IMR-90 (cell line): ENCODE measurements at places on chromosomes 7 and 10.

DNA sequence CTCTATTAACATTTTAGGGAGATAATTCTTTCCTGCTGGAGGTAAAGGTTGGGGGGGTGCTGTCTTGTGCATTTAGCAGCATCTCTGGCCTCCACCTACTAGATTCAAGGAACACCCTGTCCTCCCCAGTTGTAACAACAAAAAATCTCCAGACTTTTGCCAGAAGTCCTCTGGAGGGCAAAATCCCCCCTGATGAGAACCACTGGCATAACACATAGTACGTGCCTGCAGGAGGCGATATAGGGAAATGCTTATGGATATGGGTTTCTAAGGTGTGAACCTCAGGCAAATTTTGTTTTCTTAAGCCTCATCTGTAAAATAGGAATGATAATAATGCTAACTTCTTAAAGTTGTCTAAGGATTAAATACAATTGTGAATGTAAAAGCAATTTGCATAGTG is 2.9 kb upstream of the OSBPL3 start:
- DNase-seq = no peak
- peaks cover 4% of the 10 kb centered on the region for H3K4me1 ChIP-seq
- H3K27ac ChIP-seq = no peak overlapping the region
- H3K27me3 ChIP-seq = no peaks in the 10 kb centered on the region
- no peak overlapping the region for H3K4me3 ChIP-seq

DNA sequence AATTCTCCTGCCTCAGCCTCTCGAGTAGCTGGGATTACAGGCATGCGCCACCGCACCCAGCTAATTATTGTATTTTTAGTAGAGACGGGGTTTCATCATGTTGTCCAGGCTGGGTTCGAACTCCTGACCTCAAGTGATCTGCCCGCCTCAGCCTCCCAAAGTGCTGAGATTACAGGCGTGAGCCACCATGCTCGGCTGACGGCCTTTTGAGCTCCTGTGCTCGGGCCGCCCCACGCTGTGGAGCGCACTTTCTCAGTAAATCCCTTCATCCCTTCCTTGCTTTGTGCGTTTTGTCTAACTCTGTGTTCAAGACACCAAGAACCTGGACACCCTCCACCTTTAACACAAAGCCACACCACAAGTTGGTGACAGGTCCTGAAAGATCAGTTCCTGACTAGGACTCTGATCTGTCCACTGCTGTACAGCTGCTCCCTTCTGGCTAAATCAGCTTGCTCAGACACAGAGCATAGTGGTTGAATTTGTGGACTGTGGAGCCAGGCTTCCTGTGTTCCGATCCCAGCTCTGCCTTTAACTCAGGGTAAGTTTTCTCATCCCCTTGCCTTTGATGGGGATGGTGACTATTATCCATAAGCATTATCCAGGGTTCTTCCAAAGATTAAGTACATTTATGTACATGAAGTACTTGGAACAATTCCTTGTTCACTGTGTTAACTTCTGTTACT is 20.1 kb downstream of the CHST3 start:
- H3K4me3 ChIP-seq = no peak overlapping the region
- H3K27me3 ChIP-seq = no peaks in the 10 kb centered on the region
- DNase-seq = no peak
- H3K4me1 ChIP-seq = peaks cover 41% of the 10 kb centered on the region
- no peak overlapping the region for H3K27ac ChIP-seq
- H3K36me3 ChIP-seq = no peaks in the 10 kb centered on the region

DNA sequence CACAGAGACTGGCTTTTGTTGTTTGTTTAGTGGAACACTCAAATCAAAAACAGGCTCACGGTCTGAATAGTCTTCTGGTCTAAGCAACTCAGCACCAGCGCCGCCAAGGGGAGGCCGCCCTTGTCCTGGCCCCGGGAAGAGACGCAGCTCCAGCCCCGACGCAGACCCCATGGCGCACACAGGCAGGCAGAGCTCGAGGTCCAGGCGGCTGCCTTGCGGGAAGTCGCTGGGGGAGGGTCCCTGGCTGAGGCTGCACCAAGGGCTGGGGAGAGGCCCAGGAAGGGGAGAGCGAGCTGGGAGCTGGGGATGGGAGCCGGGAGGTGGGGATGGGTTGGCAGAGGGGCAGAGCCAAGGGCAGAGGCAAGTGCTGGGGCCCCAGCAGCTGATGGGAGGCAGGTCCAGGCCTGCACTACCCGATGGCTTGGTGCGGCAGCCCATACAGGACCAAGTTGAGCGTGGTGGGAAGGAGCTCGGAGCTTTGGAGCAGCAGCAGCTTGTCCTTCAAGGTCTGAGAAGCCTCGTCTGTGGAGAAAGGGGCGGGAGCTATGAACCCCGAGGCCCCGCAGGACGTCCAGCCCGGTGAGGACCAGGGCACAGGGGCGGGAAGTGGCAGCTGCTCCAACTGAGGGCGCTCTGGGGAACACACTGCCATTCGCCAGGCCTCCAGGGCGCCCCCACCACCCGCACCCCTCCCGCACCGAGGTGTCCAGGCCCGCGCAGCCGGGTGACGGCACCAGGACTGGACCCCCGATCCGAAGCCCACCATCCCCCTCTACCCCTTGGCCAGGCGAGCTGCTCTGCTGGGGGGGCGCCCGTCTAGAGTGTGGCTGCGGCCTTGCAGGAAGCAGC is 22.7 kb upstream of the NKX6-2 start:
- no peak for DNase-seq
- no peaks in the 10 kb centered on the region for H3K36me3 ChIP-seq
- peaks cover 29% of the 10 kb centered on the region; the same call in 1 of the 2 replicates for H3K27me3 ChIP-seq
- H3K4me1 ChIP-seq = no peaks in the 10 kb centered on the region
- no peak overlapping the region for H3K27ac ChIP-seq
- H3K4me3 ChIP-seq = no peak overlapping the region

DNA sequence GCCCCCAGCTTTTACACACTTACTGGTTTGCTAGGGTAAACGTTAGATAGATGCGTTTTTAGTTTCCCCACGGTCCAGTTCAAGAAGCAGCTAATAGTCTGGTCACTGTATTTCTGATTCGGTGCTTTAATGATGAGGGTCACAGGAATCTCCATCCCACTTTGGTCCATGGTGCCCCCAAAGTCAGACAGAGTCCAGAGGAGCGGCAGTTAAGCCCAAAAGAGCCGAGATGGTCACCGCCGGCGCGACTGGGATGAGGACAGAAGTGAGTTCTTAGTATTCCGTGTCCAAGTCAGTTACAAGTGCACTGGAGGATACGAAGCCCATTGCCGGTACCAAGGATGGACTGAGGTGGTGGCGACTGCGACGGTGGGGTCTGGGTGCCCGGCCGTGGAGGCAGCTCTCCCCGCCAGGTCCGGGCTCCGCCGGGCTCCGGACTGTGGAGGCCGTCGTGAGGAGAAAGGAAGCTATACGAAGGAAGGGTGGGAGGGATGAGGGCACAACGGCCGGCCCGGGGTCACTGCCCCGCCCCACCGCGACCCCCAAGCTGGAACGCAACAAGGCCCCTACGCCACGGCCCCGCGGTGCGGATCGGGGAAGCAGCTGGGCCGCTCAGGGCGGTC is 663 bp downstream of the HERPUD2 start:
- peak overlapping the region; percentile 87 for H3K27ac ChIP-seq
- peak; percentile 4 for DNase-seq
- H3K27me3 ChIP-seq = no peaks in the 10 kb centered on the region
- peaks cover 12% of the 10 kb centered on the region for H3K4me1 ChIP-seq
- no peaks in the 10 kb centered on the region; the same call in 1 of the 2 replicates for H3K36me3 ChIP-seq
- H3K4me3 ChIP-seq = peak overlapping the region; percentile 83

- peak; percentile 51 for DNase-seq
- no peak overlapping the region for H3K4me3 ChIP-seq
- H3K27ac ChIP-seq = peak overlapping the region; percentile 46; the same call in 1 of the 2 replicates
- no peaks in the 10 kb centered on the region for H3K36me3 ChIP-seq
- H3K27me3 ChIP-seq = no peaks in the 10 kb centered on the region; the same call in 1 of the 2 replicates
These were observed 240.2 kb downstream of the ADAM12 start for GRCh38 chr10:126147866-126148587.

DNA sequence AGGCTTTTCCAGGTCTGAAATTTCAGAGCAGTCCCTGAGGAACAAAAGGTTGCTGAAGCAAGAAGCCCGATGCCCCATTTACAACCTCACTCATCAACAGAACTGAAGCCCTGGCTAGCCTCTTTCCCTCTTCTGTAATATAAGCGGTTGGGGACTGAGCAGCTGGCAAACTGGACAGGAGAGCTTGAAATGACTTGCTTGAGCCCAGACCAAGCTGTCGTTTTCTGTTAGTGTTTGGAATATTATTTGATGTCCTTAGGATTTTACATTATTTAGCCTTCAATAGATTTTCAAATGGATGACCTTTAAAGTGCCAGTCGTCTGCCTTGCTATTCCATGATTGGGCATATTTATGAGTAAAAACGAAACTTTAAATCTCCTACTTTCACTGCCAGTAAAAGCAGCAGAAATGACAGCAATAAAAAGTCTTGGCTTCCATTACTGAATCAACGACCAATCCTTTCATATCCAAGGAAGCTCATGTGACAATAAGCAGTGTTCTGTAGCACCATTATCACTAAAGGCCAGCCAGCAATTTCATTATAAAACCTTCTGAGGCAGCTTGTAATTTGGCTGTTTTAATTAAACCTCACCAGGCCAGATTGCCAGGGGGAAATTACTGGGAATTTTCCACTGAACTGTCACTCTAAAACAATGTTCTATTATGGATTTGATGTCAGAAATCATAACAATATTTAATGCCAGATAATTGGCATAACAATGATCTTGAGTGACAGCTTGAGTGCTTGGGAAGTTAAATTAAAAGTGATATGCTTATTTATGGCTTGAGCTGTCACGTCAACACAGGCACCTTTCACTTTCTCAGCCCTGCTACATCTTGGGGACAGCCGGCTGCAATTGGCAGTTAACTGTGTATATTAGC is 85.9 kb downstream of the LSMEM1 start:
- H3K27ac ChIP-seq = no peak overlapping the region
- H3K4me1 ChIP-seq = no peaks in the 10 kb centered on the region
- no peak overlapping the region for H3K4me3 ChIP-seq
- H3K36me3 ChIP-seq = no peaks in the 10 kb centered on the region

- DNase-seq = no peak
- H3K27ac ChIP-seq = peak within 1 kb of the TSS; percentile 23; the same call in 1 of the 2 replicates
- H3K4me3 ChIP-seq = peak within 1 kb of the TSS; percentile 87
- peaks cover 2% of the 10 kb centered on the region; the same call in 1 of the 2 replicates for H3K4me1 ChIP-seq
- H3K27me3 ChIP-seq = peaks cover 45% of the 10 kb centered on the region
These were observed at the start of gene CELF2 for GRCh38 chr10:11017570-11018431. Gene CELF2, plus strand, starts transcription at chr10:11017872. Its CDS starts 218 bp downstream, at chr10:11018090.

DNA sequence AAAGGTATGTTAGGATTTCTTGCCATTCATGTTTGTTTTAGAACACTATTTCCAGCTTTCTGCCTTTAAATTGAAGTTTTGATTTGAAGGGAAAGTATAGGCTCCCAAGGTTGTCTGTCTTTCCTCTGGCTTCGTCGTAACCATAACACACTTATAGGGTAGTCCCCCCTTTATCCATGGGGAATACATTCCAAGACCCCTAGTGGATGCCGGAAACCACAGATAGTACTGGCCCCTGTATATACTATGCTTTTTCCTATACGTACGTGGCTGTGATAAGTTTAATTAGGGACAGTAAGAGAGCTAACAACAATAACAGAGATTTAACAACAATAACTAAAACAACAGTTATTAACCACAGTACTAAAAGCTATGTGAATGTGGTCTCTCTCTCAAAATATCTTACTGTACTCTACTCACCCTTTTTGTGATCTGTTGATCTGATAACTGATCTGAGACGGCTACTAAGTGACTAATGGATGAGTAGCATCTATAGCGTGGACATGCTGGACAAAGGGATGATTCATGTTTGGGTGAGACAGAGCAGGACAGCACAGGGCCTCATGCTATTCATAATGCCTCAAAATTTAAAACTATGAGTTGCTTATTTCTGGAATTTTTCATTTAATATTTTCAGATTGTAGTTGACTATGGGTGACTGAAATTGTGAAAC is 273.1 kb downstream of the AUTS2 start:
- H3K4me3 ChIP-seq = no peak overlapping the region
- H3K27ac ChIP-seq = no peak overlapping the region
- H3K4me1 ChIP-seq = no peaks in the 10 kb centered on the region
- DNase-seq = peak; percentile 36

- DNase-seq = peak; percentile 84
- no peaks in the 10 kb centered on the region for H3K36me3 ChIP-seq
- H3K27ac ChIP-seq = no peak overlapping the region
- H3K27me3 ChIP-seq = no peaks in the 10 kb centered on the region; the same call in 1 of the 2 replicates
- H3K4me1 ChIP-seq = peaks cover 2% of the 10 kb centered on the region; the same call in 1 of the 2 replicates
These were observed 241.3 kb downstream of the ANK3 start for GRCh38 chr10:60148266-60148840.

DNA sequence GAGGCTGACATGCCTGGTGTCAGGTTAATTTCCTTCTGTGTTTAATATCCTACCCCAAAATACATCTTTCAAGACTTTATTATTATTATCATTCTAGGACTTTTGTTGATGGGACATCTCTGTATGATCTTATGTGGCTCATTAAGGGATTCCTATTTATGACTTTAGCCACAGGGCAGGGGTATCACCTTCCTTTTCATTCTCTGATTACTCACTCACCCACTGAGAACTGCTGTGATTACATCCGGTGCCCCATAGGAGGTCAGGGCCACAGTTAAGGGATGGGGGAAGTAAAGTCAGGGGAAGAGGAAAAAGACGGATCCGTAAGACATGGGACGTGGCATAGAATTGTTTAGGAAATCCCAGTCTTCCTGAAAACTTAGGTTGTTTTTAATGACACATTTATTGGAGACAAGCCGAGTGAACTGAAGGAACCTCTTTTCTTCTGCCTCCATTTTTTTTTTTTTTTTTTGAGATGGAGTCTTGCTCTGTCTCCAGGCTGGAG is 61.0 kb upstream of the PITRM1 start:
- no peak for DNase-seq
- H3K27ac ChIP-seq = no peak overlapping the region
- no peaks in the 10 kb centered on the region for H3K36me3 ChIP-seq

DNA sequence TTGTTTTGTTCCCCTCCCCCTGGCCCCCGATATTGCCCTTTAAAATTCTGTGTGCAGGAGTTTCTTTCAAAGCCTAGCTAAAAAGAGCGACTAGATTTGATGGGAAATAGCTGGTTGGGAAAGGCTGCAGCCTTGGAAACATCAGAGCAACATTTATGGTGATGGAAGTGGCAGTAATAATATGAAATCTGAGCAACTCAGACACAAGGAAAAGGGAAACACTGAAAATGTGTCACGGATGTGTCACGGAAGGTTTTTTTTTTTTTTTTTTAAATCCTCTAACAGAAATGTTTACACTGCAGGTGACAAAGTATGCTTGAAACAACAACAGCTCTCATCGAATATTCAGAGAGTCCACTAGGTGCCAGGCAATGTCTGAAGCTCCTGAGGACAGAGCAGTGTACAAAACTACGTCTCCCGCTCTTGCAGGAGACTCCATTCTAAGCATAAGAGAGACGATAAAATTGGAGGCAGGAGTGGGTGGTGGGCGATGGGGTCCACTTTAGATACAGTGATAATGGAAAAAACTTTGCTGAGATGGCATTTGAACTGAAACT is 143.0 kb downstream of the RSU1 start:
- H3K4me1 ChIP-seq = no peaks in the 10 kb centered on the region
- no peaks in the 10 kb centered on the region for H3K36me3 ChIP-seq
- no peak overlapping the region for H3K27ac ChIP-seq

GRCh38 chr10:21655236-21655635 is 121.2 kb downstream of the MLLT10 start:
- H3K27me3 ChIP-seq = no peaks in the 10 kb centered on the region
- H3K27ac ChIP-seq = no peak overlapping the region
- DNase-seq = no peak
- peaks cover 8% of the 10 kb centered on the region for H3K36me3 ChIP-seq
